ENCODE measurements at places on chromosomes 7 and 10. TPM values are rescaled to one million over a fixed set of nuclear protein-coding genes. Genes with fewer than 3 reads are reported as not detected.

DNA sequence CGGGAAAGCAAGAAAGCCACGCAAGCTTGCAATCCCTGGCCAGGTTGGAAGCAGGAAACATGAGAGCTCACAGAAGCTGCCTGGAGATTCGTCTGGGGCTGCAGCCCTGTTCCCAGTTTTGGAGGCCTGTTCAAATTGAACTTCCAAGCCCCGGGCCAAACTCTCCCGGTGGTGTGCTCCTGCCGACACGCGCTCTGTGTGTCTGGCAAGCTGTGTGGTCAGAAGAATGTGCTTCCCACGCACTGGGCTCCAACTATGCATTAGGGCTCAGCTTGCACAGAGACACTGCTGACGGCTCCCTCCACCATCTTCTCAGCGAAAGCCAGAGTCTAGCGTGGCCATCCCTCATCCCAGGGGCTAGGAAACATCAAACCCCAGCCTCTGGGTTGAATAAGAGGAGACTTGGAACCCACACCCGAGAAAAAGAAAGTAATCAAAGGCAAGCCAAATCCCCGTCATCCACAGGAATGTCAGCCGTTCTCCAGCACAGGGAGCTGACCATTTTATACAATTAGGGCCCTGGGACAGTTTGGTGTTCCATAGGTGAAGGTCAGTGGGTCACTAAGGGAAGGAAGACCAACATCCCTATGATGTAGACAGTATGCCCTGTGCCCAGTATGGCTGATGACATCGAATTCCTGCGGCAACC is 107.2 kb downstream of the FGFR2 start:
- DNase-seq: no peak

DNA sequence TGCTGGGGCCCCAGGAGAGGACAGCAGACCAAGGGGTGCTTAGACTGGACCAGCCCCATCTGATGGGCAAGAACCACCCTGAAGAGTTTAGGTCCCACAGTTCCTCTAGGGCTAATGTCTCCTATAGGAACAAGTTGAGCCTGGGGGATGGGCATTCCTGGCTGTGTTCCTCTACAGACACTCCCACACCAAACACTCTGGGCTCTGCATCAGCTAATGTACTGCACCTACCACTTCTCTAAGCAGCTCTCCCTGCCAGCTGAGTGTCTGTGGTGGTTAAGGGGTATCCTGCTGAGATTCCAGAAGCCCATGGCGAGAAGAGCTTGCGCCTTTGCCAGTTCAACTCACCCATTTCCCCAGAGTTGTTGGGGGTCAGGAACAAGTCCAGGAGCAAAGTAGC is 284.1 kb upstream of the CSTF2T start:
- DNase-seq: no peak

DNA sequence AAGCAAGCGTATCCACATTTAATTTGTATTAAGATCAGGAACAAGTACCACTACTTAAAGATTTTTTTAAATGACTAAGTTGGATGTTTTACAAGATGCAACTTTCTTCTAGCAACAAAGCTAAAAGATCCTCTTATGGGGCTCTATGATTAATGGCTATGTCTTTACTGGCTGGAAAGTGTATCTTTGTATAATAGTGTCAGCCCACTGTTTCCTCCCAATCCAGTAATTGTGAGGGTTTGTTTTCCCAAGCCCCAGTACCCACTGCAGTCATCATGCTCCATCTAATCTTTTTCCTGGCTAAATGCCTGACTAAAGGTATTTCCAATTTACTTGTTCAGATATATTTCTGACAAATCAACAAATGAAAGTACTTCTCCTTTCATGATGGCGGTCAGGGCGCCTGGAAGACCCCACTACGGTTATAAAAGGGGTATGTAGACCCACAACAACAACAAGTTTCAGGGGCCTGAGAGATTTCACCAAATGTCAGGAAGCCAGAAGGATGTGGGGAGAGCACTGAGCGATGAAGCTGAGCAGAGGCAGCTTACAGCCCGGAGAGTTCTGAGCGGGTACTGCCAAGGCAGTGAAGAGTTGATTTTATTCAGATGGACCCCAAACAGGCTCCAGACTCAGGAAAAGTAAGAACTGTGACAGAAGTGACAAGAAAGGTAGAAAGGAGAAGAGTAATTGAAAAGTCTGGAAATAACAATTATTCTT is 222.6 kb upstream of the KLF14 start:
- no peak for DNase-seq

- DNase-seq: peak; percentile 74
Measured at GRCh38 chr10:48604991-48605508, at the start of gene ARHGAP22. TSS of gene ARHGAP22 (minus strand) at chr10:48605073. CDS start at chr10:48604796, 277 bp downstream.

DNA sequence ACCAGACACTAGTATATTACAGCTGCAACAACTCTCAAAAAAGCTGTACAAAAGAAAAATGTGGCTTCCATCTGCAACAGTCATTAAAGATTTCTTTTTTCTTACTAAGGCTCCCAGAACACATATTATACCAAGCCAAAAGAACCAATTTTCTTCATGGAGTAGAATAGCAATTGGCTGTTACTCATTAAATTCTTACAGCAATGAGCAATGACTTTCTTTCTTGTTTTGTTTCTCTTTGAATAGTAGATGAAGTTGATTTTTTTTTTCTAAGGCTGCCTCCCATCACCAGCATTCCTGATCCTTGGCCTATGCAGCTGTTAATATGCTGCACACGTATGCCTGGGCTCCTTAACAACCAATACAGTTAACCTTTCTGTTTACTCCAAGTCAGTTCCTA is 36.6 kb upstream of the SPOCK2 start:
- no peak for DNase-seq

Gene AKR1C3
- total RNA-seq: 32.2 TPM

Gene C10orf67
- total RNA-seq: not detected

DNA sequence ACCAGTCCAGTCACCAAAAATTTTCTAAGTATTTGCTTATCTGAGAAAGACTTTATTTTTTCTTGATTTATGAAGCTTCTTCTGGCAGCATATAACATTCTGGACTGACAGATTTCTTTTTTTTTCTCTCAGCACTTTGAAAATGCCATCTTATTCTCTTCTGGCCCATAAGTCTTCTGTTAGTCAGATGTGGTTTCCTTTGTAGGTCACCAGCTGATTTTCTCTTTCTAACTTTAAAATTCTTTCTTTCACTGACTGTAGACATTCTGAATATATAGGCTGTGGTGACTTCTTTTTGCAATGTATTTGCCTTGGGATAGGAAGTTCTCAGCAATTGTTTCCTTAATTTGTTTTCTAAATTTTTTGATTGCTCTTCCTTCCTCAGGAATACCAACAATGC is 172.5 kb downstream of the CCDC7 start:
- DNase-seq: no peak

Gene PNLIPRP2
- total RNA-seq: not detected

DNA sequence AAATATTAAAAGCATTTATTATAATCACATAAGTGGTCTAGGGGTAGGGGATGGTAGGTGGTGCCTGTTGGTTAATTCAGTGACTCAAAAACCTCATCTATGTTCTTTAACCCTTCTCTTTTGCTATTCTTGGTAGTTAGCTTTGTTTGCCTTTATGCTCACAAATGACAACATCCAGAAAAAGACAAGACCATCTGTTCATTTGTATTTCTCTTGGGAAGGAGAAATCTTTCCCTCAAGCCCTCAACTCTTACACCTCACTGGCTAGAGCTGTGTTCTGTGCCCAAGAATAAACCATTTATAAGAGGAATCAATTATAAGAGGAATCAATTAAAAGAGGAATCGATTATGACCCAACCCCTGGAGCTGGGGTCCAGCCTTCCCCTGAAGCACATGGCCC is 10.8 kb upstream of the IFRD1 start:
- DNase-seq: no peak

Gene INMT
- total RNA-seq: 2.3 TPM

Gene NKX1-2
- total RNA-seq: not detected

GRCh38 chr10:101660256-101660655 is 34.7 kb downstream of the FBXW4 start:
- DNase-seq: no peak

- DNase-seq: no peak
Measured at GRCh38 chr7:113710310-113711096, 208.3 kb downstream of the PPP1R3A start.

- DNase-seq: no peak
Measured at GRCh38 chr10:13873196-13873595, 286.4 kb downstream of the PRPF18 start.

GRCh38 chr7:68800316-68800715 is 798.0 kb upstream of the AUTS2 start:
- DNase-seq: no peak

- DNase-seq: no peak
Measured at GRCh38 chr10:119131512-119132240, 27.8 kb downstream of the DENND10 start.

- no peak for DNase-seq
Measured at GRCh38 chr10:110833234-110833940, 38.3 kb upstream of the PDCD4 start.

DNA sequence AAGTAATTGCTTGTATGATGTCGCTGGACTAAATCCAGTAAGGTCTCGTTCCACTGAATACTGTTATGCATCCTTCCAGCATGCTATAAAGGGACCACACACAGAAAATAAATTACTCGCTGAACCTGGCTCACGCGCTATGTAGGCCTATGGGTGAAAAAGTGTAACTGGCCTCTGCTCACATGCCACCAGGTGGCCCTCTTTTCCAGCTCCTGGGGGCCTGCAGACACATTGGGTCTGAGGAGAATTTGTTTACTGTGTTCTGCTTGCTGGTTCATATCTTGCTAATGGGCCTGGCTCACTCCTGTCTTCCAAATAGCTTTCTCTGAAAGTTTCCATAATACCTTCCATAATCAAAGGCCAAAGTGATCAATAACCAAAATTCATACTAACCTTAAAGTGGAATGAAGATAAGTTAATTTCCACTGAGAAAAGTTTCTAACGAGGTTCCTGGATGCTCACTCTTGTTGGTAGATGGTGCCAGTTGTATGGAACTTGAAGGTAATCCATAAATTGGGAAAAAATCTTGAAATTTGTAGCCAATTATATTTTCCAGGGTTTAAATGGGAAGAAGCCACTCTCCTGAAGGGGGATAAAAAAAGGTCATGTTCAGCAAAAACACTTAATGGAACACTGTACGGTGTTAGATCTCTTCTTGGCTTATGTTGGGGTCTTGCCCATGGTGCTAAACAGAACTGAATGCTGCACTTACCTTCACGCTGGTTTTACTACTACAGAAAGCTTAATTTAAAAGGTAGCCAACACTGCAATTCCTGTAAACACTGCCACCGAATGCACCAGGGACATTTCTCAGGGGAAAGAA is 27.0 kb upstream of the ZPBP start:
- DNase-seq: no peak

DNA sequence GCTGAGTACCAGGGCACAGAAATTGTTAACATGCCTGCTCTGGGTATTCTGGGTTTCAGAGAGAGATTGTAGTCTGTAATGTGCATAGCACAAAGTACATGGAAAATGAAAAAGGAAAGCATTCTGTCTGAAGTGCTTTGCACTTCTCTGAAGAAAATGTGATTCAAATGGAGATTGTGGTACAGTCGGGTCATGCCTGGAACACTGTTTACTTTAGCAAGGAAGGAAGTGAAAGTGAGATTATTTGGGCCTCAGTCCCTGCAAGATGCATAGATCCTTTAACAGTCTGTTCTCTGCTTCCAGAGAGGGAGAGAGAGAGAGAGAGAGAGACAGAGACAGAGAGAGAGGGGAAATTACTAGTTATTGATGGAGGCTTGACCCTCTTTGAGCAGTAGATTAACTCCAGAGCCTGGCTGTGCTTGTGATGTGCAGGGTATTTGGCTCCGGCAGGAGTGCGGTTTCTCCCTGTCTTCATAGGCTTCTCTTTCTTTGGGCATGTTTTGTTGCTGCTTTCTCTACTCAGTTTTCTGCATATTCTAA is 5.4 kb downstream of the VWC2 start:
- no peak for DNase-seq

Gene LRRC17
- 3.6 TPM for total RNA-seq

Gene CALY
- not detected for total RNA-seq

All from psoas muscle (tissue), 8 donors.